ENCODE measurements at places on chromosomes 3 and 15.

- DNase-seq: no peak
Observed at GRCh38 chr3:156150434-156151066, 30.2 kb downstream of the KCNAB1 start.

GRCh38 chr3:120688121-120688520 lies 6.1 kb upstream of the HGD start:
- no peak for DNase-seq

- DNase-seq: no peak
Observed at GRCh38 chr3:18238332-18238731, 186.8 kb downstream of the SATB1 start.

GRCh38 chr15:29873264-29873663 lies 51.0 kb upstream of the TJP1 start:
- DNase-seq: no peak

DNA sequence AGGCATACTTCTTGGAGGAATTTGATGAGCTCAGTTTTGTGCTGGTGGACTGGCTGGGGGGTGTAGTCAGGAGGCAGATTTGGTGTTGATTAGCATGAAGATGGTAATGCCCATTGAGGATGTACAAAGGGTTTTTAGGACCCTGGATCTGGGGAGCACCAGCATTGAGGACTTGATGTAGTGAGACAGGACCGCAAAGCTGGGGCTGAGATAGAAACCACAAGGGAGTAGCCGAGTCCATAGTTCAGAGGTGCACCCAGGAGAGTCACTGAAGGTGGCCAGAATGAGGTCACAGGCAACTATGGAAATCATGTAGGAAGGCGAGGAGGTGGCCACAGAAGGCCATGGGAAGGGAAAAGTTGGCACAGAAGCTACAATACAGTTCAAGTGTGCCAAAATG lies 2.7 kb upstream of the CDC25A start:
- no peak for DNase-seq

GRCh38 chr3:149647285-149647684 lies 10.5 kb downstream of the WWTR1 start:
- DNase-seq: no peak

DNA sequence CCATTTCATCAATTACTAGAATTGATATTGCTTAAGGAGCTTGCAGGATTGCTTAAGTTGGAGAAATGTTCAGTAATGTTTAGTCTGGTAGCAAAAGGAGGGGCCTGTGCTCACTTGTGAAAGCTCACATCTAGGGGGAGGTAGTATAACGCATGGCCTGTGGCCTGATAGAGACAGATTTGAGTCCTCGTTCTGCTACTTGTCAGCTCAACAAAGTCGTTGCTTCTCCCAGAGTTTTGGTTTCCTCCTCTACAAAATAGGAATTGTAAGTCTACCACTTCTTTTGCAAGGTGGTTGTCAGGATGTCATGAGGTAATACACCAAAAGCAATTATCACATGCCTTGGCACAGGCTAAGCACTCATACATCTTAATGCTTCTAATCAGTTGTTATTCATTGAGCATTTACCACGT lies 1.3 kb downstream of the ST3GAL6 start:
- no peak for DNase-seq

GRCh38 chr3:111593666-111594065 lies 1.5 kb downstream of the ZBED2 start:
- DNase-seq: no peak

DNA sequence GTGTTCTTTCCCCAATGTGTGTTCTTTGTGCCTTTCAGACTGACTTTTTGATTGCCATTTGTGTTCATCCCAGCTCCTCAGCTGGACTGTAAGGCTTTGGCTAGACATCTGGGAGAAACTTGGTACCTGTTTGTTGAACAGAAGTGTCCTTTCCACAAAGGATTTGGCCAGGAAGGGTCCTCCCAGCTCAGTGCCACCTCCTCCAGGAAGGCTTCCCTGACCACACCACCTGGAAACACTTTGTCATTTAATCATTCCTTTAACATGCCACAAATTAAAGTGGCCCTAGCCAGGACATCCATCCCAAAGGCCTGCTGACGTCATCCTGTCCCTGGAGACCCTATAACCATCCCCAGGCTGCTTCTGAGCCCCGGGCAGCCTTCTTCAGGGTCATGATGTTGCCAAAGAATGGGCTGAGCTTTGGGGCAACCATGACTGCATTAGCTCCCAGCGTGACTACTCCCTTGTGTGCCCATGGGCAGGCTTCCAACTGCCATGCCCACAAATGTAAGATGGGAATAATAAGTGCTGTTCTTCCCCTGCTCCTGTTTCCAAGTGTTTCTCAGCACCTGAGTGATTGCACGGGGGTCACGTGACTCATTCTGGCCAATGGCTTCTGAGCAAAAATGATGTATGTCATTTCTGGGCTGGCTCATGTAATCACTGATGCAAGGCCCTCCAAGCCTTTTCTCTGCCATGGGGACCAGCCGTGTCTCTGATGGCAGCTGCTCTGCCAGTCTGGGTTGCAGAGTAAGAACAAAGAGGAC lies 112.5 kb upstream of the SMAD3 start:
- no peak for DNase-seq

Data from stimulated activated CD4-positive, alpha-beta T cell treated with anti-CD3 and anti-CD28 coated beads, TNF-alpha, amount 100 ng/mL, for 4 hours (primary cell).